ENCODE measurements at places on chromosomes 12 and 14.

GRCh38 chr12:66013224-66013623, 117.3 kb downstream of the LLPH start:
- no peak for DNase-seq

DNA sequence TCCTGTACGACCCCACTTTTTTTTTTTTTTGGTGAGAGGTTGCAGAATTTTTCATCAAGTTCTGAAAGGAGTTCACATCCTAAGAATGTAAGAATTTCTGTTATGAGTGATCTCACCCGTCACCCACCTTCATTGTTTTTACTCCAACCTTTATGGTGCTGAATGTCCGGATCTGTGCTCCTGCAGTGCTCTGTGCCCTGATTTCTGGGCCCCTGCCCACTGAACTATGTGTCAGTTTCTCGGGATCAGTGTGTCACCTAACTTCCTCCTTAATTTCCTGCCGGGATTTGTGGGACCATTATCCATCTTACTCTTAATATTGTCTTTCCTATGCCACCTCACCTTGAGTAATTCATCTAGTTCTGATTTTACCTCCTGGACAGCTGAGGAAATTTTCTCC, 11.6 kb downstream of the RASSF8 start:
- no peak for DNase-seq

- no peak for DNase-seq
These were observed 214.0 kb downstream of the CHST11 start for GRCh38 chr12:104670439-104671408.

DNA sequence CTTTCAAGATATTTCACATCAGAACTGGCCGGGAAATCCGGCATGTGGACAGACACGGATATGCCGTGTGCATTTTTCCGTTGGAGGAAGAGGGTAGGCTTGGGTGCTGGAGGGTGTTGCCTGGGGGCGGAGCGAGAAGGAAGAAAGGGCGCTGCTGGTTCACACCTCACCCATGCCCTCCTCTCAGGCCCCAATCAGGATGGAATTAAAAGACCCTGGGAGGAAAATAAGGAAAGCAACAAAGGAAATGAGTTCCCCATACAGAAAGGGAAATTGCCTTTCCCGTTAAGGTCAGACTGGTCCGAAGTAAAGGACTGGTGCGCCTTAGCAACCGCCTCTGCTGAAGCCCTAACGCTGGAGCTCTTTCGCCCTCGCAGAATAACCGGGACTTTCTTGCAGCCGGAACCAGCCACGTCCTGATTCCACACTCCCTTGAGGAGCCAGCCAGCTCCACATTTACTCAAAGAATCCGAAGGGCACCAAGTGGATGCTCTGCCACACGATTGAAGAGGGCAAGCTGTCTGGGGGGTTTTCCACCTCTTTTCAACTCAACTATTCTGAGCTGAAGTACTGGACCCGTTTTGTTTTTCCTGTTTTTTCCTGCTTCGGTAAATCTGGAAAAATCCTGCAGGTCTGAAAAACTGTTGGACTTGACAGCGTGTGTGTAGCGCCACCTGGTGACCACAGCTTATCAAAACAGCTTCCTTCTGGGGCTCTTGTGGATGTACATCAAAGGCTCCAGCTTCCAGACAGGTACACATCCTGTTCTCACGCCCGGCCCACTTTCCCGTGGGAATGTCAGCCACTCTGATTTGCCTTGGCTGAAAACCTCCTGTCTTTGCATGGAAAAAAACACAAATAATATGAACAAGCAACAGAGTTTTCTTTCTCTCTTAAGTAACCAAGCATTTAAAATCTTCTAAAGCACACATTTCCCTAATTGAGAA, 37.6 kb upstream of the BCL2L14 start:
- peak; percentile 83 for DNase-seq

- DNase-seq, result peak; percentile 13
These were observed 26.4 kb downstream of the DDHD1 start for GRCh38 chr14:53126731-53127130.

DNA sequence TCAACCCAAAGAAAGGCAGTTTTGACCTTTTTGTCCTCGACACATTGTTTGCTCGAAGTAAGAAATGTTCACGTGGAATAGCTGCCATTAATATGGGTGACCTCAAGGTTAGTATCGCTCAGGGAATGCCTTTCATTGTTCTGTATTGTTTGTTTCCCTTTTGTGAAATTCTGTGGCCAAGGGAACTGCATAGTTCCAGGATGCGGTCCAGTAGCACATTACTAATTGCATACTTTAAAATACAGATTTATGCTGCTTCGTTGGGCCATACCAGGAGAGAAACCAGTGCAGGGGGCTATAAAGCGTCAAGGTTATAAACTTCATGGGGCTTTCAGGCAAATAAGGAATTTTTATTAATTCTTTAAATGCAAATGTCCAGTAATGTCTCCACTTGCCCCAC, 73.3 kb upstream of the USP44 start:
- peak; percentile 31 for DNase-seq

DNA sequence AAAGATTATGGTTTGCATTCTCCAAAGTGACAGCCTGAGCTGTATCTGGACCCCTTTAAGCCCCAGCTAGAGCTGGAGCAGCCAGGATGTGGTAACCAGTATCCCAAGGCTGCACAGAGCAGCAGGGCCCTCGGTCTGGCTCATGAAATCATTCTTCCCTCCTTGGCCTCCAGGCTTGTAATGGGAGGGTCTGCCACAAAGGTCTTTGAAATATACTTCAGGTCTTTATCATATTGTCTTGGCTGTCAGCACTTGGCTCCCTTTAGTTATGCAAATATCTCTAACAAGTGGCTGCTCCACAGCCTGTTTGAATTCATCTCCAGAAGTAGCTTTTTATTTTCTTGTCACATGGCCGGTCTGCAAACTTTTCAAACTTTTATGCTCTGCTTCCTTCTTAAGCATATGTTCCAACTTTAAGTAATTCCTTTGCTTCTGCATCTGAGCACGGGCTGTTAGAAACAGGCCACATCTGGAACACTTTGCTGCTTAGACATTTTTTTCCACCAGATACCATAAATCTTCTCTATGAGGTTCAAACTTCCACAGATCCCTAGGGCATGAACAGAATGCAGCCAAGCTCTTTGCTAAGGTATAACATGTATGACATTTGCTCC, 663.4 kb upstream of the MIS18BP1 start:
- no peak for DNase-seq

GRCh38 chr12:49792181-49792970, 35.8 kb downstream of the NCKAP5L start:
- DNase-seq, result no peak

DNA sequence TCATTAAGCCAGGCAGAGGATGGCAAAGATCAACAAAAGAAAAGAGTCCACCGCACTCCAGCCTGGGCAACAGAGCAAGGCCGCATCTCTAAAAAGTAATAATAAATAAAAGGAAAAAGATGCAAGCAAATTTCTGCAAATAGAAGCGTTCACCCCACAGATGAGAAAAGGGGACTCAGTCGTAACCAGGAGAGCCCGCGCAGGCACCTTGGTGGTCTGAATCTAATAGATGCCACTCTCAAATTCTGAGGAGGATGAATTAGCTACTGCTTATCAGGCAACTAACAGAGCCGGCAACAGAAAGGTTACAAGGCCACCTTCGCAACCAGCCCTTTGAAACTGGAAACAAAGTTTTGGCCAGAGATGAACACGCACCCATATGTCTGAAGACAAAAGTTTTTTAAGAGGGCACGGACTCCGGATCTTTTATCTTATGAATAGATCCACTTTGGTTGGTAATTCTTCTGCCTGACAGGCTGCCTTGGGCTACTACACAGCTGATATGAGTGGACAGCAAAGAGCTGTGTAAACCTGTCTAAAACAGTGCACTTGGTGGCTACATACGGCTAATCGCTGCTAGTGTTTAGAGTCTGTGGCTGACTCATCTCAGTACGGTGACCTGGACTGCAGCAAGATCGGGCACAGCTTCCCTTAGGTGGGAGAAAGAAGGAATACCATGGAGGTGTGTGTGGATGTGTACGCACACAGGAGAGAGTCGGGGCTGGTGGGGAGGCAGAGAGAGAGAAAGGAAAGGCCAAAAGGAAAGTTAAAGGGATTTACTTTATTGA, 32.9 kb upstream of the TTC7B start:
- no peak for DNase-seq

- DNase-seq, result no peak
These were observed 584.8 kb downstream of the ETNK1 start for GRCh38 chr12:23209793-23210192.

- DNase-seq, result no peak
These were observed 62.1 kb upstream of the ESRRB start for GRCh38 chr14:76313852-76314251.

DNA sequence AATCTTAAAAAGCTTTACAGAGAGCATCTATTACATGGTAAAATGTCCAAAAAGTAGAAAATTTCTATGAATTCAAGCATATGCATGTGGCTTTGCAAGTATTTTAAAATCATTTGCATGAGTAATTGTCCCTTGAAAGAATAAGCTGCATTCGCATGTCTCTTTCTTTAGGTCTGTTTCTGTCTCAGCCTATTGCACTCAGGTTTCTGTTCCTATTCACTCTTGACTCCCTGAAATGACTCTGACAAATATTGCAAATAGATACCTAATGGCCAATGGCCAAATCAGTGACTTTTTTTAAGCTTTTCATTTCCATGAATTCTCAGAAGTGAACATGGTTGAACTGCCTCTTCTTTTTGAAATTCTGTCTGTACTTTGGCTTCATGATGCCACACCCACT, 6.4 kb upstream of the TTC8 start:
- DNase-seq, result no peak

- DNase-seq, result no peak
These were observed 30.4 kb downstream of the ARMH4 start for GRCh38 chr14:58121530-58122186.

- DNase-seq, result no peak
These were observed 11.8 kb upstream of the WSCD2 start for GRCh38 chr12:108117163-108117849.

DNA sequence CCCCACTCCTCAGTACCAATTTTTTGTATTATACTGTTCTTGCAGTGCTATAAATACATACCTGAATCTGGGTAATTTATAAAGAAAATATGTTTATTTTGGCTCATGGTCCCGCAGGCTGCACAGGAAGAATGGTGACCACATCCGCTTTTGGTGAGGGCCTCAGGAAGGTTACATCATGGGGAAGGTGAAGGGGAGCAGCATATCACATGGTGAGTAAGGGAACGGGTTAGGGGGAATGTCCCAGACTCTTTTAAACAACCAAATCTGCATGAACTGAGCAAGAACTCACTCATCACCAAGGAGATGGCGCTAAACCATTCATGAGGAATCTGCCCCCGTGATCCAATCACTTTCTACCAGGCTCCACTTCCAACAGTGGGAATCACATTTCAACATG, 40.0 kb downstream of the OSBPL8 start:
- DNase-seq, result no peak

DNA sequence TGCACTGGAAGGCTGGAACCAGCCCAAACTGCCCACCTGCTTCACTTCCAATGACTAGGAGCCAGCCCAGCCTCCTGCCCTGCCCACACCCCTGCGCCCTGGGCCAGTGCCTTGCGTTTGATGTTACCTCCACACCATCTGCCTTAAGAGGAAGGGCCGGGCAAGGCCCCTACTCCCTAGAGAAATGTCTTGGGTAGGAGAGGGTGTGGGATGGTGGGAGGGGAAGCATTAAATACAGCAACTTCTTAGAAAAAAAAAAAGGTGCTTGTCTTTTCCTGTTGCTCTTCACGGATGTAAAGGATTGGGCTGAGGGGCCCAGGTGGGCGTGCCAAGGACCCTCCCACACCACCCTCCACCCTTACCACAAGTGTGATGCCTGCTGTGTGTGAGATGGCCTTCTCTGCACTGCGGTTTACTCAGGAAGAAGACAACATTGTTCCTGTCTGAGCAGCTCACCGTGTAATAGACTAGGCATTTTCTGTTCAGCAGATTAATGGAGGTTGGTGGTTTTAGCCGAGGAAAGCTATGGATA, 99.9 kb downstream of the NINJ2 start:
- peak; percentile 34 for DNase-seq

DNA sequence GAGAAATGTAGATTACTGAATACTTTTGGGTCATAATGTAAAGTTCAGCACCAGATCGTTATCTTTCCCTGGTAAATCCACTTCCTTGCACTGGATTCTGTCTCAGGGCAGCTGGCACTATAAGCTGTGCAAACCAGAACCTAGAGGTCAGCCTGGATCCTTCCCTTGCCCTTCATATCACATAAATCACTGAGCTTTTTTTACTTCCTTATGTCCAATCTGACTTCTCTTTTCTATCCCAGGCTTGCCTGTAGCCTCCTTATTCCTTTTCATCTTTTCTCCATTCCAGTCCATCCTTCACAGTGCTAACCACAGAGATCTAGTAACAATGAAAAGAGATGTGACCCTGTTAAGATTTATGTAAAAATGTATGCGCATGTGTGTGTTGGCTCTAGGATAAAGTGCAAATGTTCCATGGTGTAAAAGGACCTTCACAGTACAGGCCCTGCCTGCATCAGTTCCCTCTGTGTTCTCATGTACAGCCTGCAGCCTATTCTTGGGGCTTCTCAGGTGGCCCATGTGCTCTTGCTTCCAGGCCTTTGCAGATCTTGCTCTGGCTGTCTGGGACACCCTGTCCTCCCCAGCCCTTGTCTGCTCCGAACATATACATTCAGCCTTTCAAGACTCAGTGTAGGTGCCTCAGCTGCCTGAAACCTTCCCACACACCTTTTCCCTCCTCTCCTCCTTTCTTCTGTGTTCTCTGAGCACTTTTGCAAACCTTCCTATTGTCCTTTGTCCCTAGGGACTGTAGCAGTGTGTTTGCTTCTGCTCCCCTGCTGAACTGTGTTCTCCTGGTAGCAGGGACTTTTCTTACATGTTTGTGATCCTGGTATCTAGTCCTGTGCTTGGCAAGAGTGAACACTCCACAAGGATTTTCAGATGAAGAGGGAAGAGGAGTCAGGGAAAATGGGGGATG, 30.0 kb downstream of the PELI2 start:
- no peak for DNase-seq

DNA sequence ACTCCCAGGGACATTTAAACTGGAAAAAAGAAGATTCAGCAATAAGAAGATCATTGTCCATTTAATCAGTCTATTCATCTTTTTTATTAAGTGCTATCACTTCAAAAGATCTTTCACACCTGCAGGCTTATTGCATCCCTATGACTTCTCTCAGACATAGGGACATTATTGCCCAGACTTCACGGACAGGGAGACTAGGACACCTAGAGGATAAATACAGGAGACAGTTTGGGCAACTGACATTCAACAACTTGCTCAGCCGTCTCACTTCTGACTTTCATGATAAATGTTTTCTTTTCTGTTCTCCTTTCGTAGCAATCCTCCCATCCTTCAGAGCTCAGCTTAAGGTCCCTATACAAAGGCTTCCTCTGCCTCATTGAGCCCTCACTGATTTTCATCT, 84.3 kb downstream of the TMEM30B start:
- DNase-seq, result no peak

DNA sequence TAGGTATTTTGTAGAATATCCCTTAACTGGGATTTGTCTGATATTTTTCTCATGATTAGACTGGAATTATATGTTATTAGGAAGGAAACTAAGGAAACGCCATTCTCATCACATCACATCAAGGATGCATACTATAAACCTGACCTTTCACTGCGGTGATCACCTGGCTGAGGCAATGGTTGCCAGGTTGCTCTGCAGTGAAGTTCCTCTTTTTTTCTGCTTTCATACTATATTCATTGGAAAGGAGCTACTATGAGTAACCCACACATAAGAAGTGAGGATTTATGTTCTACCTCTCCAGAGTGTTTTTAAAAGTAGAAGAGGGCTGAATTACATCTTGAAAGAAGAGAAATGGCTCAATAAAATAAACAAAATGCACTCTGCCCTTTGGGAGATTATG, 31.0 kb upstream of the GRIP1 start:
- no peak for DNase-seq
